8988T (cell line): ENCODE measurements at places on chromosomes 3 and 15.

GRCh38 chr3:123031051-123031450 is 3.5 kb upstream of the SEMA5B start:
- no peak for DNase-seq

- no peak for DNase-seq
Measured at GRCh38 chr3:154220462-154220861, 99.3 kb downstream of the ARHGEF26 start.

DNA sequence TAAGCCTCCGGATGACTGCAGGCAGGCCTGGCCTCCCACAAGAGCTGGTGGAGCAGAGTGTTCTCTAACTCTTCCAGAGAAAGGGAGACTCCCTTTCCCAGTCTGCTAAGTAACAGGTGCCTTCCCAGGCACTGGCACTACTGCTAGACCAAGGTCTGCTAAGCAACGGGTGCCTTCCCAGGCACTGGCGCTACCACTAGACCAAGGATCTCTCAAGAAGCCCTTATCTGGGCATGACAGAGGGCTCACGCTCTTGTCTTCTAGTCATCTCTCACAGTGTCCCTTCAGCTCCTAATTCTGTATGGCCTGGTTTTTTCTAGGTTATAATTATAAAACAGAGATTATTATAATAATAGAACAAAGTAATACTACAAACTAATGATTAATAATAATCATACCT is 27.8 kb downstream of the MYL3 start:
- no peak for DNase-seq

- no peak for DNase-seq
Measured at GRCh38 chr3:175274056-175274455, 414.9 kb downstream of the NAALADL2 start.

DNA sequence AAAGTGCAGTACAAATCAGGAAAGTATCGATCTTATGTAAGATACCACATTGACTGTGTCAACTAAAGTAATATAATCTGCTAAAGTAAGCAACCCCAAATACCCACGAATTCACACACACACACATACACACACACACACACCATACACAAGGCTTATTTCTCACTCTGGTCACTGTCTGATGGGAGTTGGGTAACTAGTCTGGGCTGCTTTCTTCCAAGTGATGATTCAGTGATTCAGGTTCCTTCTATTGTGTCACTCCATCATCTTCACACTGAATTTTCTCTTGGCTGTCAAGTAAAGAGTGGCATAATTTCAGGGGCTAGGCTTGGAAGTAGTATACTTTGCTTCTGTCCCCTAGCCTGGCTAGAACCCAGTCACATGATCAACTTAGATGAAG is 104.8 kb upstream of the CCDC54 start:
- no peak for DNase-seq
